Neural progenitor cell (in vitro differentiated cells): ENCODE measurements at places on chromosomes 16 and 17. TPM values are rescaled to one million over a fixed set of nuclear protein-coding genes. Genes with fewer than 3 reads are reported as not detected.

Gene DOC2A
- 3.1 and 8.1 TPM in 2 replicates for total RNA-seq

DNA sequence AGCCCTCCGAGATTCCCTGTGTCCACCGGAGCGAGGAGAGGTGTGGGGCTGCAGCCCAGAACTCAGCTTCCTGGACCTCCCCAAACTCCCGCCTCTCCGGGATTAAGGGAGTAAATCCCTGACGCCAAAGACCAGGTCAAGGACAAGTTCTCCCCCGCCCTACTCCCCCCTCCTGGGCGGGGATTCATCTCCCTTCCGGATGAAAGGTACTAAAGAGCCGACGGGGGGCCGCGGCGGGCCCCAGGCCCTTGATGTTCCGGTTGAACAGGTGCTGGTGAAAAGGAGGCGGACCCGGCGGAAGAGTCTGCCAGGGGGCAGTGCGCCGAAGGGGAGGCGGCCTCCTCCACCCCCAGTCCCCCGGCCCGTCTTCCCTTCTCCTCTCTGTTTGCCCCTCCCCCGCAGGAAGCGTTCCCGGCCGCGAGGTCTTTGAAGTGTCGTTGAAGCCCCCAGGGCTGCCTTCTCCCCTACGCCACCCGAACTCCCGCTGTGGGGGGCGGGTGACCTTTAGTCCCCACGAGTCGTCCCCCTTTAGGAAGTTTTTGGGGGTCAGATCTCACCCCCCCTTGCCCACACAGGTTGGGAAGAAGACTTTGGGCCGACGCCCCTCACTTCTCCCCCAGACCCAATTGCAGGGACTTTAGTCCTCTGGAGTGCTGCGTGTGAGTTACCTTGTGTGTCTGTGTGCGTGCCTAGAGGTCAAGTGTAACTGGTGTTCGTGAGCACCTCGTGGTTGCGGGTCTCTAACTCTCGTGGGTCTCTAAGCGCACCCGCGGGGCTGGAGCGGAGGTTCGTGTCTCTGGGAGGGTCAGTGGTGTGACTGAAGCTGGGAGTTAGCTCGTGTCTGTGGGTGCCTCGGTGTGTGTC lies 1.1 kb upstream of the MLLT6 start:
- DNase-seq = peak; percentile 84

DNA sequence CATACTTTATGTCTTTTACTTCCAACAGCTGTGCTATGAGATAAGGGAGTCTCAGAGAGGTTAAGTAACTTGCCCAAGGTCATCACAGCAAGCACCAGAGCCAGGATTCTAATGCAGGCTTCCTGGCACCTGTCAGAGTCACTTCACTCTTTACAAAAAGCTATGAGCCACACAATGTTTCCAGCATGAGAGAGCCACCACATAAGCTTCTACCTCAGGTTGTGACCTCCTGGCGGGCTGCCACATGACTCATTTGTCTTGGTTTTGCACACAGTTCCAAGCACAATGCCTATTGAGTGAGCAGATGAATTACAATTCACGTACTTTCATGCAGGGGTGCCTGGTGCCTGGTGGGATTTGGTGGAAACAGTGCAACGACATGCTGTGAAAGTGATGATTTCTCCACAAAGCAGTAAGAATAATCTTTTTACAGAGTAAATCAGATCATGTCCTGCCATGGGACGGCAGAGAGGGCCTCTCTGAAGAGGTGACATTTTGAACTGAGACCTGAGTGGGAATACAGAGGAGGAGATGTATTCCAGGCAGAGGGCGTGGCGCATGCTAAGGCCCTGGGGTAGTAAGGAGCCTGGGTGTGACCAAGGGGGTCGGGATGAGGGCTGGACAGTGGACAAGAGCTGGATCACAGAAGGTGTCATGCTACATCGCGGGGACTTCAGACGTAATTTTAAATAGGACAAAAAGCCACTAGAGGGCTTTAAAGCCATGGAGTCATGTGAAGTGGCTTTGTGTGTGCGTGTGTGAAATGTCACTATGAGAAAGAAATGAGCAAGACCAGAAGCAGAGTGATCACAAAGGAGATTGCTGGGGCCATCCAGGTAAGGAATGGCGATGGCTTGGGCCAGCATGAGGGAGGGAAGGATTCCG lies 53.4 kb downstream of the CACNG3 start:
- DNase-seq = peak; percentile 13

DNA sequence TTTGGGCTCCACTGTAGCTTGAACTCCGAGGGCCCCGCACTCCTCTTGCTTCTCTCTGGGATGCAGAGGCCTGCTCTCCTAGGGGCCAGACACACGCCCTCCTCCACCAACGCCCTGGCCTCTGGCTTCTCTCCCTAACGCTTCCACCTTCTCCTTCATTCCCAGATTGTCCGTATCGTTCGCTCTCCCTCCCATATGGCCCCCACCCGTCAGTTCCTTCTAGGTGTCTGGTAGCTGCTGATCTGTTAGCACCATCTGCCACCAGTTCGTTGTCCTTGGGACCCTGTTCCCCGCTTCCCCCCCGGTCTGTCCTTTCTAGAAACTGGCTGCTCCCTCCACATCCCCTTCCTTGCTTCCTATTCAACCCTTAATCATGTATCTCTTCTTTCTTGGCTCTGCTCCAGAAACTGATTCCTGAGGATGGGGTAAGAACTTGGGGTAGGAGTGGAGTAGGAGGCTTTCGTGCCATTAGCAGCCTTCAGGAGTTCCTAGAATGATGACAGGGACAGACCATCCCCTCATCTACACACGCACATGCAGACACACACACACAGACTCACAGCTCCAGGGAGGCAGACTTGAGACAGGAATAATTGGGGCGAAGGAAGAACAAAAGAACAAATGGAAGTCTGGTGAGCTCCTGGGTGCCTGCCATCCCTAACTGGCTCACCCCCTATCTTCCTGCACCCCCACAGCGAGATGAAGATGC lies 4.3 kb downstream of the ATP1B2 start:
- DNase-seq = no peak

Gene CHD9NB
- 3.0 and 4.1 TPM in 2 replicates for total RNA-seq

DNA sequence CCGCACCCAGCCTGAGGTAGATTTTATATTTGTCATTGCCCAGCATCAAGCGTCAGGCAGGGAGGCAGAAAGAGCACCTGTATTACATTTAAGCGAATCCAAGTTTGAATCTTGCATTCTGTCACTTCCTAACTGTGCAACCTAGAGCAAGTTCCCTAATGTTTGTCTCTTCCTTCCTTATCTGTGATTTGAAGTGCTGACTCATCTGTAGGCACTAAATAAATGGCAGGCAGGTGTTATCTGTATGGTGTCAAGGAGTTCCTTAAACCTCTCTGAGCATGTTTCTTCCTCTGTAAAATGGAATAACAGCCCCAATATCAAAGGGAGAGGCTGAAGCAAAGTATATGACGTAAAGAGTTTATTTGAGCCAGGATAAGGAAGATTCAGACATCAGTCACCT lies 24.3 kb downstream of the GP2 start:
- no peak for DNase-seq
